Bronchial epithelial cell (primary cell): ENCODE measurements at places on chromosomes 3 and 15.

GRCh38 chr15:74295800-74296199, 59.7 kb downstream of the CCDC33 start:
- DNase-seq, result no peak

DNA sequence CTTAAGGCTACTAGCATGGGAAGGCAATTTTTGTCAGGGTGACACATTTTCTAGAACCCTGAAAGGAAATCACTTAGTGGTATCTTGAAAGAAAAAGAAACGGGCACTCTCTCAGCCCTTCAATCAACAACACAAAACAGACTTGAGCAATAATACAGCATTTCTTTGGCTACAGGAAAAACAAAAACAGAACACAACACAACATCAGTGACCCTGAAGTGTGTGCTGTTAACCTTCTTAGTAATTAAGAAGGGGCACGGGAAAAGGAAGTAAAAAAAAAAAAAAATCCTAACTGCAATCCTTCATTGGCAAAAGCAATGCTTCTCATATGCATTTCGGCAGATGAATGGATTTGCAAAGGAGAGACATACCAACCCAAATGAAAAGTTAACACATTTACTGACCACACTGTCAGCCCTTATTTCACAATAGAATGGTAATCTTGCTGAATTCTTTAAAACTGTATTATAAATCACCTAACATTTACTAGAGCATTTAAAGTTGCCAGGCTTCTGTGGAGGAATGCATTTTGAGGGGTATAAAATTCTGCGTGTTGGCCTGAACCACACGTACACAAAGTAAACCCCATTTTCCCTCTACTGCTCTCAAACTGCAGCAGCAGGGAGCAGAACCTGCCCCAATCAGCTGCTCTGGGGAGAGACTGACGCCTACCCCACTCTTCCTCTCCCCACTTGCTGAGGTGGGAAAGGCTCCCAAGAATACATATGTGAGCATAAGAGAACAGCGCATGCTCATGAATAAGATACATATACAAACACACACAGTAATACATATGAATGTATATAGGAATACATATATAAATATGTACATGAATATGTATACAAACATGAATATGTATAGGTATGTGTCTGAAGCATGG, 198.5 kb downstream of the FOXP1 start:
- no peak for DNase-seq

DNA sequence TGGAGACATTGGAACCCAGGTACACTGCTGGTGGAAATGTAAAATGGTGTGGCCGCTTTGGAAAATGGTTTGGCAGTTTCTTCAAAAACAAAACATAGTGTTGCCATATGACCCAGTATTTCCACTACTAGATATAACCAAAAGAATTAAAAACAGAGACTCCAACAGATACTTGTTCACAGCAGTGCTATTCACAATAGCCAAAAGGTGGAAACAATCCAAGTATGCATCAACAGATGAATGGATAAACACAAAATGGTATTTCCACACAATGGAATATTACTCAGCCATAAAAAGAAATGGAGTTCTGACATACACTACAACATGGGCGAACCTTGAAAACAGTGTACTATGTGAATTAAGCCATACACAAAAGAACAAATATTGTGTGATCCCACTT, 59.4 kb upstream of the TIMP4 start:
- no peak for DNase-seq

DNA sequence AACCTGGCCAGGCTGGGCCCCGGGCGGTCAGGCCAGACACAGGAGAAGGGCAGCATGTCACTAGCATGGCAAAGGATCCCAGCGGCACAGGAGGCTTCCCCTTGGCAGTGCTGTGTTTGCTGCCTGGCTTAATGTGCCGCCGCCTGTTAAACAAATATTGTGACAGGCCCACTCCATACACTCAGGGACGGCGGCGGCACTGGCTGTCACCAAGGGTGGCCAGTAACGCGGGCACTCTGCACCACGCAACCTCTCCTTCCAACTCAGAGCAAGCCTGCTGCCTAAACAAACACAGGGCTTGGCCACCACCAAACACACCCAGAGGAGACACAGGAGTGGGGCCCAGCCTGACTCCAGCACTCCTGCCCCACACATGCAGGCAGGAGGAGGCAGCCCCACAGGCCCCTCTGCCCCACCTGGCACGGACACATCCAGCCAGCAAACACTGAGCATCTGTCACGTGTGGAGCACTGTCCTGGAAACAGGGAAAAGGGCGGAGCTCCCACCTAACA, 48.0 kb downstream of the TPRA1 start:
- DNase-seq, result no peak

DNA sequence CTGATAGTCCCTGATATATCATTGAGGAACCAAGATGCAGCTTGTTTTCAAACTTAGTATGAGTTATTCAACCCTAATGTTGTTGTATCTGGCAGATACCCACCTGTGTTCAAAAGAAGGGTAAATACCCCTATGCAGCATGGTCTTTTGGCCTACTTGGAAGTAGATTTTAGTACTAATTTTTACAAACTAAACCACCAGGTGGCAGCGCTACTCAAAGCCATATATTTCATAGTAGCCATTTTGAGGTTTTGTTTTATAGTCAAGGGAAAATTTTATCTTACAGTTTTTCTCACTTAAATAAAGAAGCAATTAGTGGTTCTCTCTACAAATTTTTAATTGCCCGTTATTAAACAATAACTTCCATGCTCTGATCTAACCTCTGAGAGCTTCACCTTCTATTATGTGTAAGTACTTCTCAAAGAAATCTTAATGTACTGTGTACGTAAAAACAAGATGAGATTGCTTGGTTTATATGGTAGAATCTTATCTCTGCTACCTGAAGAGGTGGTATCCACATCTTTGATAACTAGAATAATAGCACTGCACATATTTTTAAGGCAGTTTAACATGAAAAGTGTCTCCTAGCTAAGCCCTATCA, 31.5 kb upstream of the MLF1 start:
- DNase-seq, result peak; percentile 38

GRCh38 chr3:140472306-140473020, 205.4 kb upstream of the TRIM42 start:
- peak; percentile 79 for DNase-seq

DNA sequence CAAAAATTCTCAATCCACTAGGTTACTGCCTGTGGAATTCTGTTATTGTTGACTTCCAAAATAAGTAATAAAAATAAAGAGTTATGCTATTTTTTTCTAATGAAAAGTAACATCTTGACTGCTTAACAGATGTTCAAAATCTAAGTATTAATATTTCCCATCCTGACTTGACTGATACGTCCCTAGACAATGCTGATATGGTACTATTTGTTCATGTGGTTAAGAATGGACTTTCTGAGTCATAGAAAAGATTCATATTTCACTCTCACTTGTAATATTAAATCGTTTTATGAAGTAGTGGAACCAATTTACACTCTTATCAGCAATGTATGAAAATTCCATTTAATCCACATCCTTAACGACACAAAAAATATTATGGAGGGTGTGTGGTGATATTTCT, 104.8 kb upstream of the PLSCR5 start:
- peak; percentile 3 for DNase-seq

GRCh38 chr15:81174792-81175327, 21.8 kb upstream of the IL16 start:
- DNase-seq, result no peak

DNA sequence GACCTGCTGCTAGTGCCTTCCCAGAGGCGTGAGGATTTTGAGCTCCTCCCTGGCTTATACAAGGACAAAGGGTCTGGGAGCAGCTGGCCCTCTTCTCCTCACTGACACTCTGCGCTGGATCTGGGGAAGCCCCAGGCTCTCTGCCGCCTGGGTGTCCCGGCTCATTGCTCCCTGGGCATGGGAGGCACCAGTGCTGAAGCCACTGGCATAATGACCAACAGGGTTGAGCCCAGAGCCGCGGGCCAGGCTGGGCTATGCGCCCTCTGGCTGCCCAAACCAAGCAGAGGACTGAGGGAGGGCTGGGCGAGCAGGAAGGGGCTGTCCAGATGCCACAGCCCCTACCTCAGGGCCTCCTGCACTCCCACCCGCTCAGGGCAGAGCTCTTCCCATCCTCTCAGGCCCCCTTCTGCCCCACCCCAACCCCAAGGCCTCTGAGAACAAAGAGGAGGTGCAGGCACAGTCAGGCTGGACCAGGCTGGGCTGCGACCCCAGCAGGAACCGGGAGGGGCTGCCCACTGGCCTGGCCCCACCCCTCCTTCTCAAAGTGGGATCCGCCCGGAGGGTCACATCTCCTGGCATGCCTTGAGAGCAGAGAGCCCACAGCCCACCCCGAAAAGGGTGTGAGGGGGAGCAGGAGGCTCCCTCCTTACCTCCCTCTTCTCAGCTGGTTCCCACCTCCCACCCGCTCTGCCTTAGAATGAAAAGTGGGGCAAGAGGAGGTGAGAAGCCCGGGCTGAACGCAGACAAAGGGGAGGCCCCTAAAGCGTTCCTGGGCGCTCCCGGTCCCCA, 1.6 kb downstream of the LINGO1 start:
- DNase-seq, result no peak

DNA sequence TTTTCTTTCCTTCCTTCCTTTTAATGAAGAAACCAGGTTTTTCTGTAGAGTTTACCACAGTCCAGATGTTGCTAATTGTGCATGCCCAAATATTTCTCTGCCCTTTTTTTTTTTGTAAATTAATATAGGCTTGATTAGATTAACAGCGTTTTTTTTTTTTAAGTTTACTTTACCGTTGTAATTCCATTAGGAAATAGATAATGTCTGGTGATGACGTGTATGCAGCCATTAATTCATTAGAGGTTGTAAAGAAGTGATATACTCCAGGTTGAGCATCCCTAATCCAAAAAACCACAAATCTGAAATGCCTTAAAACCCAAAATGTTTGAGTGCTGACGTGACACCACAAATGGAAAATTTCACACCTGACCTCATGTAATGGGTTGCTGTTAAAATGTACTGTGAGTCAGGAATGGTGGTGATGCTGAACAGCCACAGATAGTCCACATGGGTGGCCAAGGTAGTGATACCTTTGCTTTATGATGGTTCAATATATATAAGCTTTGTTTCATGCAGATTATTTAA, 43.2 kb downstream of the KNL1 start:
- no peak for DNase-seq

- no peak for DNase-seq
These were observed 18.5 kb downstream of the KBTBD8 start for GRCh38 chr3:67016522-67017080.

GRCh38 chr3:169746924-169747323, 17.9 kb downstream of the TERC start:
- DNase-seq, result no peak

DNA sequence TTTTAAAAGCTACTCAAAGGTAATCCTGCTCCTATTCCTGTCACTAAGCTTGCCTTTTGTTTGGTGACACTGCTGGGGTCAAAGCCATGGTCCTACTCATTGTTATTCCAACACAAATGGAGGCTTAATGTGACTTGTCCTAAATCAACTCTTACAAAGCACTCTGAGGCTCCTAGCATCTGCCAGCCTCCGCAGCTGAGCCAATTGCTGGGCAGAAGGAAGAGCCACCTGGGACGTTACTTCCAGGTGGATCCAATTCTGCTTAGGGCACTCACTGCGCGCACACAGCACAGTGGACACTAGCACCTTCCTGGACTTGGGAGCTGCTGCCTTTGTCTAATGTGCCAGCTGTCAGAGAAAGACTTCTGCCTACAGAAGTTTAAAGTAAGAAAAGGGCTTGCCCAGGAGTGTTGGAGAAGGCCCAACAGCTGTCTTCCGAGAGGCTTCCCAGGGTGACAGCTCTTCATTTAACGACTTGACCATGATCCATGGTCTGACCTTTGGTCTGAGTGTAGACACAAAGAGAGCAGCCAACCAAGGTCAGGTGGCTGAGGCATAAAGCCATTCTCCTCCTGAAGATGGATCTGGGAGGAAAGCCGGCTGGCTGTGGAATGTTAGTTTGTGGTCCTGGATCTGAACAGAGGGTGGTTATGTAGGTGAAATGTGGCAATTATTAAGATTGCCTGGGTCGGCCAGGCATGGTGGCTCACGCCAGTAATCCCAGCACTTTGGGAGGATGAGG, 102.2 kb downstream of the AQP9 start:
- no peak for DNase-seq

DNA sequence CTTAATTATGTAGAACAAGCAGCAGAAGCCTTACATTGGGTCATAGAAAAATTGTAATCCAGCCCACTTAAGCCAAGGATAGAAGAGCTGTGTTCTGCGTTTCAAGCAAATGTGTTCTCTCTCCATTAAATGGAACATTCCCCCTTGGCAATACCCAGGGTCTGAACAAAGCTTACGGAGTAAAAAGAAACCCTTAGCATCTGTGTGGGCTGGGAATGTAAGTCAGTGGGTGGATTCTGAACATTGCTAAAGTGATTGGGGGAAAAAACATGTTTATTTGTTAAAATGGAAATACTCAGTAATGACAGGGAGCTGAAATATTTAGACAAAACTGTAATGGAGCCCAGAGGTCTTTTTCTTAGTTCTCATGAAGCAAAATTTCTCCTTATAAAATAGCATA, 147.4 kb downstream of the DUT start:
- no peak for DNase-seq

- peak; percentile 29 for DNase-seq
These were observed 60.6 kb downstream of the PLCL2 start for GRCh38 chr3:16945330-16945729.

DNA sequence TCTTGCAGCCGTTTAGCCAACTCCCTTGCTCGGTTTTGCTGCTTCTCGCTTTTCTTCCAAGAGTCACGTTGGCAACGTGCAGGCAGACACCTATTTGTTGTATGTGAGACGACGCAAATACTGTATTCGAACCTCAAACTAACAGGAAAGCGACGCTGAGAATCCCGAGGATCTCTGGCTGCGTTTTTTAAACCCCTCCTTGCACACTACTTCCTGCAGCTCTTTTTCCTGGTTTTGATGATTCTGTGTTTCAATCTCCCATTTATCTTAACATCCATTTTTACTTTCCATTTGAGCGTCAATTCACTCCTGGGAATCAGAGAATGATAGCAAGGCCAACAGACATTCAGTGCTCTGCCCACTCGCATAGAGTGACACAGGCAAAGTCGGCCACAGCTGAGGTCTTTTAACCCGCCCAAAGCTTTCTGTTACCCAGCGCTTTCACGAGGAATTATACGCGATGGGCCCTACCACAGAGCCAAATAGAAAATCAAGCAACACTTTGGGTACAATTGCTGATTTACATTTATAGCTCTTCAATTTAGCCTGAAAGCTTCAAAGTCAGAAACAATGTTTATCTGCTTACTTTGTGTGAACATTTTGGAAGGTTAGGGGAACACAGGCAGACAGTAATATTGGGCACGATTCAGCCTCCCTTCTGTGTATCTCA, 1.6 kb upstream of the ANXA2 start:
- no peak for DNase-seq

DNA sequence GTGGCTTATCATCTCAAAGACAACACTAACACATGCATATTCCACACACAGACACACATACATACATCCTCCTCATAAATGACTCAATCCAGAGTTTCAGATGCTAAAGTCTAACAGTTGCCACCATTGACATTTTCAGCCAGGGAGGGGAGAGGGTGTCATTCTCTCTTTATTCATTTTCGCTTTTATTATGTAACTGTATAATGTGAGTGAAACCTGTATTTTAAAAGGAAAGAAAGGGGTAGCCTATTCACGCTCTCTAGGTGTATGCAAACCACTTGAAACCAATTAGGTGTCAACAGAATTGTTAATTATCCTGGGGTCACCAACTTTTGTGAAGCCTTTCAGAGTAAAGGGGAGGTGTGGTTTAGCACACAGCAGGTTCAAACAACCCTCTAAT, 1282.9 kb downstream of the ROBO2 start:
- DNase-seq, result no peak

- DNase-seq, result no peak
These were observed 5.4 kb upstream of the VWA5B2 start for GRCh38 chr3:184223946-184224345.
